ENCODE measurements at places on chromosomes 4 and X. TPM values are rescaled to one million over a fixed set of nuclear protein-coding genes. Genes with fewer than 3 reads are reported as not detected.
A peak's percentile ranks its signal among the peaks of the same experiment; 100 is the strongest.

DNA sequence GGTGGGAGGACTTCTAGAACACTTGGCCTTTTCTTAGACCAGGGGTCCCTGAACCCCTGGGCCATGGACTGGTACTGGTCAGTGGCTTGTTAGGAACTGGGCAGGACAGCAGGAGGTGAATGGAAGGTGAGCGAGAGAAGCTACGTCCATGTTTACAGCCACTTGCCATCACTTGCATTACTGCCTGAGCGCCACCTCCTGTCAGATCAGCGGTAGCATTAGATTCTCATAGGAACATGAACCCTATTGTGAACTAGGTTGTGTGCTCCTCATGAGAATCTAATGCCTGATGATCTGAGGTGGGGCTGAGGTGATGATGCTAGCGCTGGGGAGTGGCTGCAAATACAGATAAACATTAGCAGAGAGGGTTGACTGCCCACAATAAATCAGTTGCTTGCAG, 100.9 kb upstream of the IGFBP7 start:
- DNase-seq = peak; percentile 6

The KLHL4 gene
- total RNA-seq = 0.97 TPM

GRCh38 chr4:98260047-98260578, 1.1 kb upstream of the RAP1GDS1 start:
- peak; percentile 35 for DNase-seq

DNA sequence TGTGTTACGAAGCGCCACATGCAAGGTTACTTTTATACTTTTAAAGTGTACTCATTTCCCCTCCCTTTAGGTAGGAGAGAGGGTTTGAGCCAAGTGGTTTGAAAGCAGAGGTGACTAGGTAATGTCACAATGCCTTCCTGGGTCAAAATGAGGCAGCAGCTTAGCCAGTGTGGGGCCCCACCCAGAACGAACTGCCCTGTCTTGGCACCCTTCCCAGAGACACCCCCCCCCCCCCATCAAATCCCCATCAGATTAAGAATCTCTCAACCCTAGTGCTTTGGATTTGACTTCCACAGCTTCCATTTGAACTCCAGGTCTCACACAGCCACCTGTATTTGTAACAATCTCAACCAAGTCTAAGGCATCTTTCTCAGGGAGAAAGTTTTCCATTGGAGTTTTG, 31.1 kb downstream of the BCOR start:
- no peak for DNase-seq

GRCh38 chr4:23952258-23952657, 62.4 kb upstream of the PPARGC1A start:
- DNase-seq = no peak

DNA sequence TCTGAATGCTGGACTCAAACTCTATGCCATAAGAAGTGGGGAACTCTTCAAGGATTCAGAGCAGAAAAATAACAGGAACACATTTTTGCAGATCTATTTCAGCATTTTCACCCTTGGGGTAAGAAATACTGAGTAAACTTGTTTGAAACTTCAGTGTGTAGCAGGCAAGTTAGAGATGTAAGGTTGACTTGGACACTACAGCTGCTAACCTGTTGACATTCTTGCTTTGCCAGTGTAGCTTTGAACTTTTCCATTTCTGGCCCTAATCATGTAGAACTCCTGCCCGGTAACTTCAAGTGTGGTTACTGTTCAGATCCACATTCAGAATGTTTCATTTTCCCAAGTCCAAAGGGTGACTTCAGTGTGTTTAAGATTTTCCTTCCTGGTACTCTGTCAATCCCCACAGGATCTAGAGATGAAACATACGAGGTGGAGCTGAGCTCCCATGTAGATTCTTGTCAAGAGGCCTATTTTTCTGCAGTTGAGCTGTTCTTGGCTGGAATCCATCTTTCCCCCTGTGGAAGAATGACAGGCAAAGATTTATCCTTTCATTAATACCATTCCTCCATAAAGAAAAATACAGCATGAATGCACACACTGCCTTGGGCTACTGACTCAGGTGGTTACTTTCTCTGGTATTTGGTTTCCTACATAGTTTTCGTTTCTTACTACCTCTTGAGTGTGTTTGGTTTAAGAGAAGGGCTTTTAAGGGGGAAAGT, 34.1 kb downstream of the FHDC1 start:
- no peak for DNase-seq

DNA sequence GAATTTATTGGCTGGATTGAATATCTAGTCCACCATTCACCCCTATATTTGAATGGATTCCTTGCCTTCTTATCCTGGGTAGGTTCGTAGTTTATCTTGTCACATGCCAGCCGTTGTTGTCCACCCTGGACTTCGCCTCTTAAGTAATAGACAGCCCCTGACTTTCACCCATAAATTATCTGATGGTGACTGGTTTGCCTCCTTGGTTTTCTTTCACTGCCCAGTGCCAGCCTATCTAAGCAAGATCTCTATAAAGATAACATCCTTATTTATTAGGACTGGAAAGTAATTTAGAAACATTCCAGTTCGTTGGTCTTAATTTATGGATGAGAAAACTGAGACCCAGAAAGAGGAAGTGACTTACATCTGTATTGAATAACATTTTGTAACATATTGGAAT, 410.3 kb downstream of the RPA4 start:
- peak; percentile 22 for DNase-seq

GRCh38 chr4:165784672-165785071, 88.4 kb upstream of the TLL1 start:
- DNase-seq = no peak

The SOX3 gene
- total RNA-seq = not detected

GRCh38 chrX:96182366-96182765, 502.3 kb upstream of the DIAPH2 start:
- DNase-seq = no peak

The MMRN1 gene
- not detected for total RNA-seq

GRCh38 chrX:1502241-1502640, 34.7 kb downstream of the P2RY8 start:
- DNase-seq = no peak

The PRKX gene
- 7.1 TPM for total RNA-seq

GRCh38 chr4:73721435-73721834, 18.9 kb upstream of the CXCL8 start:
- peak; percentile 91 for DNase-seq

The CT55 gene
- total RNA-seq = not detected

DNA sequence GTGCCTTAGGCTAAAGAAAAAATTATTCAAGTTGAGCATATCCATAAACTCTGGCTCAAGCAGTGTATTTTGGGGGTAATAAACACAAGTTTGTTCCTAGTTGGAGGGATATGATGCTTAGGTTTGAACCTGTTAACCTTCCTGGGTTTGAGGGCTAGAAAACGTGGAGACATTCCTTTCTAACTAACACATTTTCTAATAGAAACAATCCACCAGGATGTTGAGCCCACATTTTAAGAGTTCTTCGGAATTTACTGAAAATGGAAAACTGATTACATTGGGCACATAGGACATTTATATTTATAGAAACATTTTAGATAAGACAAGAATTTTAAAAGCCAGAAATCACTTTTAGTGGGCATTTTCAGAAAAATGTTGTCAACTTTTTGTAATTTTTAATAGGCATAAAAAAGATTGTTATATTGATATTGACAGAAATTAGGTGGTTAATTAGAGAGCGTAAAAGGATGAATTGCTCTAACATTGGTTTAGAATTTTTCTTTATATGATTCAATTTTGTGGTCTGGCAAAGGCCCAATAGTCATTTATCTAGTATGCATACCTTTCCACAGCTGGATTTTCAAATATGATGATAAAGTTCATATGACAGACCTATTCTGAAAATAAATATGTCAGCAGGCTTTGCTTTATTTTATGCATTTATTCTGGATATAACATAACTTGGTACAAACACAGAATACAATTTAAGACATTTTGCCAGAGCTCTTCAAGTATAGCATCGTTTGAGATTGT, 49.2 kb downstream of the CEP44 start:
- peak; percentile 49 for DNase-seq

The PNCK gene
- 0.32 TPM for total RNA-seq

- DNase-seq = no peak
Observed at GRCh38 chr4:18050448-18050847, 28.9 kb upstream of the LCORL start.

DNA sequence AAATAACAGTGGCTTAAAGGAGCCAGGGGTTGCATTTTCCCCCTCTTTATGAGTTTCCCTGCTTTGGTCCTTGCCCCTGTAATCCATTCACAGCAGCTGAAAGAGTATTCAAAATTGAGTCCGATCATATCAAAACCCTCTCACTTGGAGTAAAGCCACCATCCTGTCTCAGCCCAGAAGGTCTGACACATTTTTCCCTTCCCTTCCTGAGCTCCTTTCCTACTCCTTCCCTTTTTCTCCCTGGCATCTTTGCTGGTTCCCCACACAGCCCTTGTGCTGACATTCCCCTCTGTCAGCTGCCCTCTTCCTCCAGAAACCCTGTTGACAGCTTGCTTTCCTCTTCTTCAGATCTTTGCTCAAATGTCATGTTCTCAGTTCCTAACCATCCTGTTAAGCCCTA, 295.6 kb downstream of the EVC2 start:
- no peak for DNase-seq

The DKK2 gene
- total RNA-seq = under 0.01 TPM

GRCh38 chr4:119537586-119537985, 91.0 kb downstream of the PDE5A start:
- DNase-seq = no peak

DNA sequence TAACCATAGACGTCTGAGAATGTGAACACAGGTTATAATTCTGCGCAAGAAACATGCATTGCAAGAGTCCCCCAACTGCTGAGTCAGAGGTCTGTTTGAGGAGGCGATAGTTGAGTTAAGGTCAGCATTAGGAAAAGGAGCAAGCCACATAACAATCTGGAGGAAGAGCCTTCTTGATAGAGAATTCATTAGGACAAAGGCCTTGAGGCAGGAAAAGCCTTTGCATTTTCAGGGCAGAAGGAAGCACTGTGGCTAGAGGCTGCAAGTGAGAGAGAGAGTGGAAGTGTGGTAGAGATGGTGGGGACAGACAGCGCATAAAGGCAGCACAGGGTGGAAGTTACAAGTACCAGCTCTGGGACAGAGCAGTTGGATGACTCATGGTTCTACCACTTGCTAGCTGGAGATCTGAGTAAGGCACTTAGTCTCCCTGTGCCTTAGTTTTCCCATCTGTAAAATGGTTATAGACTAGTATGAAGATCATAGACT, 125.8 kb upstream of the LNX1 start:
- DNase-seq = peak; percentile 76

- peak; percentile 66 for DNase-seq
Observed at GRCh38 chr4:1345903-1346780, 866 bp upstream of the UVSSA start.

The TASL gene
- total RNA-seq = not detected

DNA sequence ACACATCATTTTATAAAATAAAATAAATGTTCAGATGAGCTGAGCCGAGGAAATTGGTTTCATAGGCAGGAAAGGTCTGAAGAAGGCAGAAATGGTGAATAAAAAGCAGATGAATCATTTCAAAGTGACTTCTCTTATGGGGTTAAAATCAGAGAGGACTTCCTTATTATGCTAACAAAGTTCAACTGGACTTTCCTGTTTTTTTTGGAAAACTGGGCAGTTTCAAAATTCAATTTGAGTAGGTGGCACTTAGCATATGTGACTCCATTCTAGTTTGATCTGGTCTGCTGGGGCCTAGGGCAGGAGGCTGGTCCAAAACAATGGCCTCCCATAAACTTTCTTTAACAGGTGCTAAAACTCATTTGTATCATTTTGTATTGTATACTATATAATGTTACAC, 1794.9 kb upstream of the TENM3 start:
- DNase-seq = no peak

DNA sequence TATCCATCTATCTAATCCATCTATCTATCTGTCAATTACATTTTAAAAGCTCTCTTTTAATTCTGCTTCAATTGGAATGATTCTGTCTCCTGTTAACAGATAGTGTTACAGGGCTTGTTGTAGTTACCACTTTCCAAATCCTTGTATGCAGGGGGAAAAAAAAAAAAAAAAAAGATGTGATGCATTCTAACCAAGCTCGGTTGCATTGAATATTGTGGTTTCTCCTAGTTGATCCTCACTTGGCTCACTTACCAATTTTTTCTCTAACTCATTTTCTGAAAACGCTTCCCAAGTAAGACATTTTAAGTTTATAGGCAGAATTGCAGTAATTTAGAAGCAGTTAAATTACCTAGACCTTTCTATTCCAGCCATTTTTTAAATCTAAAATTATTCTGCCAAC, 327.9 kb upstream of the PITX2 start:
- no peak for DNase-seq

- DNase-seq = peak; percentile 38
Observed at GRCh38 chrX:153926858-153927671, 1.0 kb upstream of the ARHGAP4 start.

The LANCL3 gene
- 0.32 TPM for total RNA-seq

GRCh38 chr4:144967161-144967560, 130.8 kb downstream of the ANAPC10 start:
- no peak for DNase-seq

DNA sequence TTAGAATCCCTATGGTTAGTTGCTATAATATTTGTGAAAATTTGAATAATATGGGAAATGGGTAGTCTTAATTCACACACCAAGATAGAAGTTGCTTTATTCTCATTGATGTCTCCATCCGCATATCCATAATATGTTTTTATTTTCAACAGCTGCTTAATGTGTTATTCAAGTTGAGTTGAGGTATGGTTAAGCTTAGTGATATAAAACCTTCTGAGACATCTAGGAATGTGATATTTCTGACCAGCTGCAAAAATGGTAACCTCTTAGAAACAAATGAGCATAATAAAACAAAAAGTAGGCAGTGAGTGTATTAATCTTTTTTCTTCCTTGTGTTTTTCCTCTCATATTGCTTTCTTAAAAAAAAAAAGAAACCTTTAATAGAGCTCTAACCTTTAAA, 172.9 kb downstream of the TENM3 start:
- no peak for DNase-seq

GRCh38 chr4:145387079-145387478, 94.6 kb upstream of the SMAD1 start:
- no peak for DNase-seq

Data from fibroblast of villous mesenchyme (primary cell).